Dorsolateral prefrontal cortex (tissue), 122 donors: ENCODE measurements at places on chromosomes 12 and 14.

- DNase-seq: no peak
Measured at GRCh38 chr12:123120452-123121166, 30.3 kb downstream of the PITPNM2 start.

DNA sequence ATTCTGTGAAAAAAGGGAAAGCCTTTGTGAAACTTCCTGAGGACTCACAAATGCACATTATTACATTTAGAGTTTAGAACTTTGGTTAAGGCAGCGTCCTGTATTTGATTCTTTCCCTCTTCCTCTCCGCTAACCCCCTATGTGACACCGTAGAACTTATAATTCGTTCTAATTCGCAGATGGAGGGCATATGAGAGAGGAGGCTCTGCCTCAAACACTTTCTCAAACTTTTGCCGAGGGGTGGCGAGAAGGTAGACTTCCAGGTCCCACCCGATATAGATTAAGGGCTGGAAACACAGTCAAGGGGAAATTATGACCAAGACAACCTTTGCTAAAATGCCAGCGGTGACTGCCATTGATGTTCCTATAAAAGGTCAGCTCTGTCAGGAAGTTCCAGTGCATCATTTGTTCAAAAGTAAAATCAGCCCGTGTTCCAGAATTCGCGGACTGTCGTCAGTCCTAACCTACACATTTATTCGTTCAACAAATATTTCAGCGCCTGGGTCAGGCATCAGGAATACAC is 904 bp upstream of the PAPOLA start:
- DNase-seq: no peak

- no peak for DNase-seq
Measured at GRCh38 chr14:100526632-100527031, 60.6 kb downstream of the BEGAIN start.

GRCh38 chr14:102711946-102712345 is 65.3 kb upstream of the TRAF3 start:
- DNase-seq: no peak

- DNase-seq: peak; percentile 87
Measured at GRCh38 chr12:7995266-7995963, 37.1 kb upstream of the FOXJ2 start.

GRCh38 chr12:16604596-16605252 is 1.2 kb downstream of the LMO3 start:
- peak; percentile 41 for DNase-seq

- DNase-seq: no peak
Measured at GRCh38 chr12:1470051-1470450, 124.3 kb downstream of the FBXL14 start.

GRCh38 chr12:58034311-58034710 is 92.9 kb downstream of the ATP23 start:
- no peak for DNase-seq

DNA sequence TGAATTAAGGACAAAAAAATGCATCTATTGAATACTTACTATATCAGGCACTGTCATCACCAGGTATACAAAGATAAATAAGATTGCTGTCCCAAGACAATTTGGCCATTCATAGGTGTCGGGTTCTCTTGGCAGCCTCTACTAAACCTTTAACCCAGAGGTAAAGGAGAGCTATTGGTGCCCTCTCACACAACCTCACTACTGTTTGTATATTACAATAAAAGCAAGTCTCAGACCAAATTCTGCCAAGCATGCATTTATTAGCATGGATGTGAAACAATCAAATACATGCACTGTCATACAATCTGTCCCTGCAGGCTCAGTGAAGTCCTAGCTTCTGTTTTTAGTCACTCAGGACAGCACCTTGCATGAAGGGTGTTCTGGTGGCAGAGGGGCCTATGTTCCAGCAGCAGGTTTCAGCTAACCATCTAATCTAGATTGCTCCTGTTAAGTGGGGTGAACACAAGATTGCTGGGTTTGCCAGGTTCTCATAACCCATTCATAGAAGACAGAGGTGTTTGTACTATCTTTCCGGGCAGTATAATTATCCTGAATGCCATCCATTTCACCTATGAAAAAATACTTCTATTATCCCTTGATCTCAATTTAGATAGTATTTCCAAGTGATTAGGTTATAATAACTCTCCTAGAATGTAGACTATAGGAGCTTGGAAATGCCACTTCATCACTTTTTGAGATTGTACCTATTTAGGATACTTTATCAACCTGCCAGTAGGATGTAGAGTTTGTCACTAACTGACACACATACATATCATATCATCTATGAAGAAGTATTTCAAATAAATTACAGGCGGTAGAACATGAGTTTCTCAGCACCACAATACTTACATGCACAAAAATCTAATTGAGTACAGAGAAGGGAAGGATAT is 254.0 kb upstream of the KRR1 start:
- DNase-seq: no peak

DNA sequence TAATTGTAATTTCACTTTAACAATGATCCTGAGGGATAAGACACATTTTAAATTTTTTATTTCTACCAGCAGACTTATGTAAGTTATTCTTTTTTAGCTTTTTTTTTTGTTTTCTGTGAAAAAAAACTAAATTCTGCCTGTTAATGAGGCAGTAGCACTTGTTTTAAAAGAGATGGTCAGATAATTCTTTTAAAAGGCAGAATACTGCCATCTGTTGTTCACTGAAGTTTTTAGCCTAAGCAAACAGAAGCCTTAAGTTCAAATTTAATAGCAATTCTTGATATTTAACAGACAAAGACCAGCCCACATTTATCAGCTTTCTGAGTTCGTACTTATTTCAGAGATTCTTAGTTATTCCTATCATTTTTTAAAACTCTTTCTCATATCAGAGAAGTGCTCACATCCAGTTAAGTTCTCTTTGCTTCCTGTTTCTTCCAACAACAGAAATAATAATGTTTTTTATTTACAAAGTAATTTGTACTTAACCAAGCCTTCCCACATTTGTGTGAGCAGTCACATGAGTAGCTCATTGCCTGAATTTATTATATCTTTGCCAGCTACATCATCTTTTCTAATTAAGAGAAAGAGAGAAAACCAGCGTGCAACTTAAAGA is 93.4 kb upstream of the SLCO1C1 start:
- DNase-seq: no peak

DNA sequence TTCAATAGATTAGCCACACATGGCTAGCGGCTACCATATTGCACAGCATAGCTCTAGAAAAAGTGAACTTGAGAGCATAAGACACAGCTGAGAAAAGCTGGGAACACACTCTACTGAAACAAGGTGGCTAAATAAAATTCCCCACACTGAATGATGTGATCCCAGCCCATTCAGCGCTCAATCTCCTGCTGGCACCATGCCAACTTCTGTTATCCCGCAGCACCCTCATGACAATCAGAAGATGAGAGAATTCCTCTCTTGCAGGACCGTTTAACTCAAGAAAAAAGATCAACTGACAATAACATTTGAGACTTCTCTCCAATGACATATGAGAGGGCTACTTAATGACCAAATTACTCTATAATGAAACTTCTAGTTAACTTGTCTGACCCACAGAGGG is 115.4 kb downstream of the ADAMTS20 start:
- no peak for DNase-seq

- DNase-seq: no peak
Measured at GRCh38 chr12:67807814-67808213, 159.3 kb downstream of the DYRK2 start.

DNA sequence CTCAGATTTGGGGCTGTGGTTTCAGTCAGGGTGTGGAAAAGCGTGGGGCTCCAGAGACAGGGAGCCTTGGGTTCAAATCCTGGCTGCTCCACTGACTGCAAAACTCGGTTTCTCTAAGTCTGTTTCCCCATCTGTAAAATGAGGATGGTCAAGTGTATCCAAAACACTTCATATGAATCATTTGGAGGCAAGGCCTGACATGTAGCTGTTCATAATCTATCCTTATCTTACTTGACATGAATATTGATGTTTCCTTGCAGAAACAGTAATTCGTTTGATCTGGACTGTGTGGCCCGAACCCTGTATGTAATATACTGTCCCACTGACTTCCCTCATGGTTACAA is 1.5 kb upstream of the CCDC63 start:
- DNase-seq: no peak

DNA sequence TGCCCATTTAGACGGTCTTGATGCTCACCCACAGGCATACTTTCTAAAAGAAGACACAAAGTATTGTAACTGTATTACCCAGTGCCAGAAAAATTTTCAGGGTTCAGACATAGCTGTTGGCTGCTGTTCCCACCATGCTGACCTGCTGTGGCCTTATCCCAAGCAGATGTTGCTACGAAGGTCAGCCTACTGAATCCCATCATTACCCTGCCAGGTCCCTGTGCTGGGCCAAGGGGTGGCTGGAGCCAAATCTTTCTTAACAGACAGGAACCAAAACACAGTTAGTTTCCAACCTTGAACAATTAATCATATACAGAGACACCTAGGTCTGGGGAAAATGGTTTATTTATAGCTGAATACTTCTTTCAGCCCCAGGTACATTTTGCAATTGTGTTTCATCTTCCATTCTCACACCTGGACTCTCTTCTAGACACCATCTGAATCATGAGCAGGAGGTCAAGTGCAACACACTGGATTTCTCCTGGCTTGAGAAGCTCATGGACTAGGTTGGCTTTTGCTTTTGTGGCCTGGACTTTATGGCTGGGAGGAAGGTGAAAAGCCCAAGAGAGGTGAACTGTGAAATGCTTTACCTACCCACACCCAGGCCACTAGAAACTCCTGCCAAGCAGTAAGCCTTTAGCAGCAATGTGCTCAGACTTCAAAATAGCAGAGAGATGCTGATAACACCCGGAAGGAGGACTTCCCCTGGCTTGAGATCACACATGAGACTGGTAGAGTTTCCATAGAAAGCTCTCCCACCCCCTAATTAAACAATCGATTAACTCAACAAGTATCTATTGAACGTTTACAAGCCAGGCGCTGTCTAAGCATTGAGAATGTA is 150.1 kb downstream of the SUDS3 start:
- DNase-seq: no peak

DNA sequence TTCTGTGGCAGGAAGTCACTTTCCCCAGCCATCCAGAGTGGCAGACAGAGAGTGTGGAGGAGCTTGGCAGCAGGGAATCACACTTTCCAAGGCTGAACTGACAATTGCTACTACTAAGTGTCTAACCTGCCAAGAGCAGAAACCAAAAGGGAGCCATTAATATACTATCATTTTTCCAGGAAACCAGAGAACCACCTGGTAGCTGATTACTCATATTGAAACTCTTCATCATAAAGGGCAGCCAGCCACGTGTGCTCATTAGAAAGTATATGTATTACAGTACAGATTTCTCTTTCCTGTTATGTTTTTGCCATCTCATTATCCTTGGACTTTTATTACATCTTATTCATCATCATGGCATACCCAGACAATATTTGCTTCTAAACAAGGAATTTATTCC is 374.9 kb downstream of the GXYLT1 start:
- no peak for DNase-seq

- no peak for DNase-seq
Measured at GRCh38 chr12:3202096-3202495, 124.9 kb downstream of the TSPAN9 start.

- no peak for DNase-seq
Measured at GRCh38 chr12:28027328-28027727, 54.8 kb upstream of the PTHLH start.

DNA sequence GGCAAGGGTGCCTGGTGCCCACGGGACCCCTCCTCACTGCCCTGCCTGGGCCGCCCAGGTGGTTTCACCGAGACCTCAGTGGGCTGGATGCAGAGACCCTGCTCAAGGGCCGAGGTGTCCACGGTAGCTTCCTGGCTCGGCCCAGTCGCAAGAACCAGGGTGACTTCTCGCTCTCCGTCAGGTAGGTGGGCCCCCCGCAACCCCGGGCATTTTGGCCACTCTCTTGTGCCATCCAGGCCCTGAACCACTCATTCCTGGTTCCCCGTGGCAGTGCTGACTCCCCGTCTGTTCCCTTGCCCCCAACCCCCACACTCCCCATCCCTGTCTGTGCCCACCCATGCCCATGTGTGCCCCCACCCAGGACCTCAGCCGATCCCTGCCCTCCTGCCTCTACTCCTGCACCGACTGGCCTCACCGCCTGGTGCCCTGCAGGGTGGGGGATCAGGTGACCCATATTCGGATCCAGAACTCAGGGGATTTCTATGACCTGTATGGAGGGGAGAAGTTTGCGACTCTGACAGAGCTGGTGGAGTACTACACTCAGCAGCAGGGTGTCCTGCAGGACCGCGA is 480 bp downstream of the PTPN6 start:
- no peak for DNase-seq

DNA sequence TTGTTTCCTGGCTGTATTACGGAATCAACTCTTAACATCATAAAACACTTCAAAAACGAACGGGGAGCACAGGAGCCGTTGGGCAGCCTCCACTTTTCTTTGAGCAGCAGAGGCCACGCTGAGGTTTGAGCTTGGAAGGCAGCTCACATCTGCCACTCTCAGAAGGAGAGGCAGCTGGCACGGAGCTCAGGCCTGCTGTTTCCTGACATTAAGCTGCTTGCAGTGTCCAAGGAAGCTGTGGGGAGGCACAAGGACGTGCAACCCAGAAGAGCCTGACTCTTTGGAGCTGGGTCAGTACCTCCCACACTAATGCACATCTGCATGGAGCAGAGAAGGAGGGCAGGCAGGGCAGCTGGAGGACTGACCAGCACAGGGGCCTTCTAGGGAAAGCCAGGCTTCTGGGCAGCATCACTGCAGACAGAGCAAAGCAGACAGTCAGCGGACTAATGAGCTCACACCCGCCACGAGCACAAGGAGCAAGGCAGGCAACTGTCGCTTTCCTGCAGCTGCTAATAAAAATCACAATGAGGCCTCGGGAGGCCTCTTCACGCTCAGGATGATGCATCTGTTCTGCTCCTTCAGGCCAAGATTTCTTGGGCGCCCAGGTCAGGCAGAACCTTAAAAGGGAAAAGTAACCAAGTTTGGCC is 211.1 kb downstream of the GLT1D1 start:
- no peak for DNase-seq

DNA sequence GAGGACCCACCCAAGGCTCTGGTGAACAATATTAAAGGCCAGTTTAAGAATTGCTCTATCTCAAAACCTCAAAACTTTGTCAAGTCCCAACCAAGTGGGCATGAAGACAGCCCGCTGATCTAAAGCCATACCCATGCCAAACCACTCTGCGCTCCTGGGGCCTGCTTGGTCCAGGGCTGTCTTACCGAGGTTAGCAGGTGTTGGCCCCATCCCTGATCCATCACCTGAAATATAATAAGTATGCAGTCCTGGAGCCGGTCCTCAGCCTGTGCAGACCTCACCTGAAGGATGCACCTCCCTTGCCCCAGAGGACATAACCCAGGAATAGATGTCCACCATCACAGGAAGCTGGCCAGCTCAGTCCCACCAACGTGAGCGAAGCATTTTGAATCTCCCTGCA is 198.3 kb upstream of the FKBP4 start:
- DNase-seq: no peak

DNA sequence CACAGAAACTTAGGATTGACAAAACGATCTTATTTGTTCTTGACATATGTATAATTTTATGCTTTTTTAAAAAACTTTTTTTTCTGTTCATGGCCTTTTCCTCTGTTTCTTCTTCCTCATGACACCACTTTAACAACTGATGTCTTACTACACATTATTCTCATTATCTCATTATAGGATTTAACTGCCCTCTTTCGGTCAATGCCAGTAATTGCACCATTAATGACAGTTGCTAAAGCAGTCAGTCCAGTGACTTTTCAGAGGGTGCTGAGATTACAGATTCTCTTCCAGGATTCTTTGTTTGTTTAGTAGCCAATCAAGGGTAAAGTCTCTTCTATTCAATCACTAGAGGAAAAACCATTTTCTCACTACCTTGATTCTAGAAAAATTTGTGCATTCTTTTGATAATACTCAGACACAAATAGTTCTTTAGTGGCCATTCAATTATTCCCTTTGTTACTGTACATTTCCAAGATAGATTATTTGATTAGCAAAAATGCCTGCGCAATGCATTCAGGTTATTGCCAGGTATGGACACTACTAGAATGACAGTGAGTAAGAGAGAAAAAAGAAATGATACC is 50.1 kb downstream of the KLRG1 start:
- DNase-seq: no peak
